ENCODE measurements at places on chromosomes 4 and X. TPM values are rescaled to one million over a fixed set of nuclear protein-coding genes. Genes with fewer than 3 reads are reported as not detected.

DNA sequence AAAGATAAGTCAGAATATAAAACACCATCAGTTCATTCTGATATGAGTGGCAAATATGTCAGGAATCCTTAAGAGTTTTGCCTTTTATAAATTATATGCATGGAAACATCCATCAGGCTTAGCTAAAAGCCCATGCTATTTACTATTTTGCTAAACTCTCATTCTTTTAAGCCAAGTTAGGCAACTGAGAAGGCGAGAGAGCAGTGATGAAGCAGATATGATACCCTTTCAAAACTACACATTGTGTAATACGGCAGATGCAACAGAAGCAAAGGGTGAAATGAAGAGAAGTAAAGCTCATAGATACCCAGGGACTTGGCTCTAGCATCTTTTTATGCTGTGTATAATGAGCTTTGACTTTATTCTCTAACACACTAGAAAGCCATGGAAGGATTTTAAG lies 95.8 kb downstream of the SLIT2 start:
- DNase-seq: no peak

The NXF2B gene
- not detected for total RNA-seq

The VCX2 gene
- not detected for total RNA-seq

- peak; percentile 94 for DNase-seq
Measured at GRCh38 chrX:39859991-39860861, 237.5 kb downstream of the BCOR start.

The PRPS2 gene
- 114 TPM for total RNA-seq

DNA sequence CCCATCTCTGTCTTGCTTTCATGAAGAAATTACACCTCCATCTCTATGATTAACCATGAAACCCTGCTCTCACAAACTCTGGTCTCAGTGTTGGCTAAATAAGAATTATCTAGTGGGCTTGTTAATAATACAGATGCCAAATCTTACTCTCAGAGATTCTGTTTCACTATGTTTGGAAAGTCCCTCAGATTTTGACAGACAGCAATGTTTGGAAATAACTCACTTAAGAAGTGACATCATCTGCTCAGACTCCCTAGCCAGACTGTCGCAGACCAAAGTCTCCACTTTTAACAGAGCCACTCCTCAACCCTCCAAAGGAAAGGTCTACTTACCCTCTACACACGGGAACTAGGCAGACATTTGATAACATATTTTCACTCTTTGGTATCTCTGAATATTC lies 328.5 kb upstream of the FGF16 start:
- DNase-seq: no peak

- DNase-seq: no peak
Measured at GRCh38 chrX:115459883-115460880, 100.8 kb upstream of the PLS3 start.

The TXK gene
- total RNA-seq: 23.5 TPM

- DNase-seq: no peak
Measured at GRCh38 chr4:47118192-47118929, 87.0 kb downstream of the GABRB1 start.

DNA sequence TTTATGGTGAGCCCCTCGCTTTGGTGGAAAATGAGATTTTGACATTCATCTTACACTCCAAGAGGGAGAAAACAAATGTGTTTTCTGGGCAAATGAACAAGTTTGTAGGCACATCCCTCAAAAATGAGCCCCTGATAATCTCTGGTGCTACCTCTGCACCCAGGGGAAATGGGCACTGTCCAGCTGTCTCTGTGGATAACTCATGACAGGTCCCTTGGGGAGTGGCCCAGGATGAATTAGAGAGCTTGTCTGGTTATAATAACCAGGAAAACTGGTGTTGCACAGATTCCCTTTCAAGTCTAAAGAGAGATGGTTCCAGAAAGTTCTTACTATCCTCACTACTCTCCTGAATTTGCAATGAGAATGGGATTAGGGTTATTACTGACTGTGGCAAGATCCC lies 7.5 kb downstream of the RASL11B start:
- no peak for DNase-seq

DNA sequence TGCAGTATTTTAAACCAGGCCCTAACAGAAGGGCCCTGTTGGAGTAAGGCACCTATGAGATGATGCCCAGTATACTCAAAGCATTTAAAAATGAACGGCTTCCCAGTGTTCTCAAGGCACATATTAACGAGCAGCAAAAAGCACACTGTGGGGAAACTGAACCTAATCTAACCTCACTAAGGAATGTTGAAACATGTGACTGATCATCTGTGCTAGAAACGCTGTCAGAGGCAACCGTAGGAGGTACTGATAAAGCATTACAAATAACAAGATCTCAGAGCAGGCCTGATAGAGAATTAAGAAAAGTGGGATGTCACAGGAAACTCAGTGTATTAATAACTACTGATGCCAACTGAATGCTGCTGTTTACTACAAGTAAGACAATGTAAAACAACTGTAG lies 24.0 kb downstream of the ASB9 start:
- no peak for DNase-seq

GRCh38 chrX:72042852-72043248 lies 88.9 kb downstream of the RTL5 start:
- no peak for DNase-seq

DNA sequence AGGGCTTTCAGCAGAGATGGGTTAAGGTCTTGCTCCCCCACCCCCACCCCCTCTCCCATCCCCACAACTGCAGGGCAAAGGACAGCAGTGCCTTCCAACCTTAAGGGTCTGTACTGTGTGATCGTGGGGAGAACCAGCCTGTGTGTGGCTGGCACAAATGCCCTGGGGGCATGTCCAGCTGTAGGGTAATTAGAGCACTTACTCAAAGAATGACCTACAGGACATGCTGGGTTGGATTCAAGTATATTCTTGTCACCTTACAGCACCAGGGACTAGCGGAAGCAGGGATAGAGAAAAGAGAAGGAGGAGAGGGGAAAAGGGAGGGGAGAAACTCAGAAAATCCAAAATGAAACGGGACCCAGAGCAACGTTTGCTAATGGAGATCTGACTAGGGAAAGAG lies 191.3 kb upstream of the GATB start:
- no peak for DNase-seq

DNA sequence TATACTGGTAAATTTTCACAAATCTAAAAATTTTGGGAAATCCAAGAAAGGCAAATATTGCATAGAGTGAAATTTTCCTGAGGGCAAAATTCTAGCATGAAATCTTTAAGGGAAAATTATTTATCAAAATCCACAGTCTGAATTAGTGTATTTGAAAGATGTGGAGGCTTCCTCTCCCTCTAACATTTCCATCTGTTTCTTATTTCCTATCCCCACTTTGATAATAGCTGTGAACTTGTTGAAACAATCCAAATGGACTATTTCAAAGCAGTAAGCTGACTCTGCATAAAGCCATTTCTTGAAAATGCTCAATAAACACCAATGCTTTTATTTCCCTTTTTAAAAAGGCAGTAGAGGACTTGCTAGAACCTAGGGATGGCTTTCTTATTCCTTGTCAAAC lies 107.3 kb upstream of the PABPC4L start:
- no peak for DNase-seq

GRCh38 chr4:120809518-120809917 lies 113.0 kb downstream of the PRDM5 start:
- DNase-seq: no peak

GRCh38 chr4:11415409-11416070 lies 13.2 kb downstream of the HS3ST1 start:
- no peak for DNase-seq

GRCh38 chr4:122928930-122929329 lies 6.5 kb upstream of the NUDT6 start:
- no peak for DNase-seq

- peak; percentile 31 for DNase-seq
Measured at GRCh38 chr4:159446266-159446976, 343.5 kb downstream of the RAPGEF2 start.

The ADH1A gene
- total RNA-seq: not detected

The SHROOM3 gene
- total RNA-seq: not detected
